Stimulated activated CD8-positive, alpha-beta memory T cell treated with anti-CD3 and anti-CD28 coated beads, Interleukin-4, amount 100 ng/mL, for 4 hours (primary cell): ENCODE measurements at places on chromosomes 6 and 20.

GRCh38 chr6:62974452-62974851 lies 236.8 kb upstream of the FKBP1C start:
- DNase-seq = no peak

DNA sequence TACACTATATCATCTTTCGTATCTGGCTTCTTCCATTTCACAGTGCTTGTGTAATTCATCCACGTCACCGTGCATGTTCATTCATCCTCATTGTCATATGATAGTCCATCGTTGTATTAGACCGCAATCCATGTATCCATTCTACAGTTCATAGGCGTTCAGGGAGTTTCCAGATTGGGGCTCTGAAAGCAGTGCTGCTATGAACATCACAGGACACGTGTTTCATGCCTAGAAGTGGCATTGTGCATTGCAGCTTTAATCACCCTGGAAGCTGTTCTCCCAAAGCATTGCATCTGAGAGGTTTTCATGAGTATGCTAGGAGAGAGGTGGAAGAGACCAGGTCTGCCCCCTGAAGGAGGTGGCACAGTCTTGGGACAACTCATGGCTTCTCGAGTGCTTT lies 35.3 kb downstream of the BMP7 start:
- DNase-seq = no peak

- no peak for DNase-seq
Measured at GRCh38 chr20:9442858-9443257, 71.5 kb upstream of the LAMP5 start.

DNA sequence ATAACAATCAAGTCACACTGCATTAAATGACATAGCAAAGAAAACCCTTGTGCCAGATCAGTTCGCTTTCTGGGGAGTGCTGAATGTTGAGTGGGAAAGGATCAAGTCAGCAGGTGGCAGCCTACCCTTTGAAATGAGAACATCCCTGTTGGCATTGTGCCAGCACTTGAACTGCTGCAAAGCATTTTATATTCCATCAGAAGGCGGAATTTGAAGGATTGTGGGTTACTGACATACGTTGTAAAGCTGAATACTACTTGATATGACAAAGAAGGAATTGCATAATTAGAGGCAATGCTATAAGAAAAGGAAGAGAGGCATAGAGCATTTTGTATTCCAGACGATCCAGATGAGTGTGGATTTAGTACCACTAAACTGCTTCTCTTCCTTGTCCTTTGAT lies 26.5 kb downstream of the BCKDHB start:
- no peak for DNase-seq
